ENCODE measurements at places on chromosomes 4 and X. TPM values are rescaled to one million over a fixed set of nuclear protein-coding genes. Genes with fewer than 3 reads are reported as not detected.

DNA sequence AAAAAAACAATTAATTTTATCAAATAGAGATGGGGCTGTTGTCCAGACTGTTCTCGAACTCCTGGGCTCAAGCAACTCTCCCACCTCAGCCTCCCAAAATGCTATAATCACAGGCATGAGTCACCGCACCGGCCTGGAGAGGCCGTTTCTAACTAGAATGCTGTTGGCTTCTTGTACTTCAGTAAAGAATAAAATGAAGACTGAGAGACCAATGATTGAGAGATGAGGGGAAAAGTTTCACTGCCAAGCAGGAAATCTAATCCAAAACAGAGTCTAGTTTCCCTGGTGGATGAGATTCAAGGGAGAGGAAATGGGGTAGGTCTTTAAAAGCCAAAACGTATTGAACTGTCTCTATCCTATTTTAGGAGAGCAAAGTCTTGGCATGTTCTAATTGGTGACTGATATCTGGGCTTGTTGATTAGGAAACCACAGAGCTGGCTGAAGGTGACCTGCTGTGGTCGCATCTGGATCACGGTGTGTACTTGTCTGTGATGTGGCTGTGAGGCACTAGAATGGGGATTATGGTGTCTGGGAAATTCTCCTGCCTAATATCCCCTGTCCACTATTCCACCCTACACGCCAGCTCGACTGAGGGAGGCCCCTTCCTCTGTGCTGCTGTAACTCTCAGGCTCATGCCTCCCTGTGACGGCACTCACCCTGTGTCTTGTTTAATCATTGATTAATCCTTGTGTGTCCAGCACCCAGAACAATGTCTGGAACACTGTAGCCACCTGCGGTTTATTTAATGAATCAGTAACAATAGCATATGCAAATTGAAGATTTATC is 15.0 kb upstream of the TRIM2 start:
- H3K36me3 ChIP-seq = no peaks in the 10 kb centered on the region
- no peak for DNase-seq
- no peak overlapping the region for H3K4me3 ChIP-seq
- no peak overlapping the region for H3K27ac ChIP-seq

Gene EXOSC9
- 31.2 TPM for total RNA-seq

- H3K36me3 ChIP-seq = no peaks in the 10 kb centered on the region
- no peaks in the 10 kb centered on the region for H3K27me3 ChIP-seq
- no peak overlapping the region for H3K4me3 ChIP-seq
- H3K4me1 ChIP-seq = no peaks in the 10 kb centered on the region
- no peak for DNase-seq
- no peak overlapping the region for H3K27ac ChIP-seq
Measured at GRCh38 chr4:116055857-116056827, 942.7 kb upstream of the NDST4 start.

Gene CFAP99
- total RNA-seq = under 0.01 TPM

- H3K27ac ChIP-seq = no peak overlapping the region
- H3K4me1 ChIP-seq = peaks cover 21% of the 10 kb centered on the region
- DNase-seq = peak; percentile 80
- no peaks in the 10 kb centered on the region for H3K36me3 ChIP-seq
Measured at GRCh38 chrX:56764975-56765791, 36.1 kb downstream of the NBDY start.

- H3K27me3 ChIP-seq = no peaks in the 10 kb centered on the region
- no peak overlapping the region for H3K4me3 ChIP-seq
- H3K36me3 ChIP-seq = no peaks in the 10 kb centered on the region
- no peak for DNase-seq
Measured at GRCh38 chr4:93437991-93438390, 390.6 kb upstream of the ATOH1 start.
